ENCODE measurements at places on chromosomes 3 and 15.

- no peak for DNase-seq
These were observed 14.6 kb downstream of the SPINK8 start for GRCh38 chr3:48318713-48319468.

GRCh38 chr3:56424885-56425284 lies 43.4 kb downstream of the ERC2 start:
- DNase-seq, result no peak

GRCh38 chr15:85974348-85974705 lies 105.3 kb upstream of the AGBL1 start:
- peak; percentile 1 for DNase-seq

- DNase-seq, result no peak
These were observed 35.8 kb downstream of the BTD start for GRCh38 chr3:15637131-15637951.

DNA sequence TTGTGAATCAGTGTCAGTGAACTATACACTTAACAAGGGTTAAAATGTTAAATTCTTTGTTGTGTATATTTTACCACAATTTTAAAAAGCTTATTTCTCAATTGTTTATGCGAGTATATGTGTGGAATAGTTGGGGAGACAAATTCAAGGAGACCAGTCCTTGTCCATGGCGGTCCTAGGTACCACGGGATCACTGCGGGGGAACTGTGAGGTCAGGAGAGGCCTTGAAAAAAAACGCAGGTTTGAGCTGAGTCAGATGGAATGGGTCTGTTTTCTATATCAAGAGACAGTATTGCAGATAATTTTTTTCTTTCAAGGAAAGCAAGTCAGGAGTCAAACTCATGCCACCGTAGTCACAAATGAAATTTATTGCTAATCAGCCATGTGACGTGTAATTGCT lies 18.5 kb downstream of the IGF1R start:
- no peak for DNase-seq

DNA sequence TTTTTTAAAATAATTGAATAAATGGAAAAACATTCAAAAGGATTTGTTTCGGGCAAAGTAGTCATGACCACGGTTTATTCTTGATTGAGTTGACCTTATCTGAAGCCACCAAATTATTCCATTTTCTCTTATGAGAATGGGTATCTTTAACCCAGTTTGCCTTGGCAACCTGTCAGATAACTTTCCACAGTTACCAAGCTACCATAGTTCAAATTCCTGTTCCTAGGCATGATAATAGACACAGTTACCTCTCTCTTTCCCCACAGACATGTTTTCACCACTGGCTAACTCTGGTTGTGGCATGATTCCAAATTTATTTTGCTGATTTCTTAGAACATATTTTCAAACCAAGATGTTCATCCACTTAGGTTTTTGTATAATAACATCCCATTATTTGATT lies 84.9 kb downstream of the NECTIN3 start:
- peak; percentile 6 for DNase-seq

GRCh38 chr15:99427210-99427609 lies 138.6 kb upstream of the MEF2A start:
- DNase-seq, result no peak

DNA sequence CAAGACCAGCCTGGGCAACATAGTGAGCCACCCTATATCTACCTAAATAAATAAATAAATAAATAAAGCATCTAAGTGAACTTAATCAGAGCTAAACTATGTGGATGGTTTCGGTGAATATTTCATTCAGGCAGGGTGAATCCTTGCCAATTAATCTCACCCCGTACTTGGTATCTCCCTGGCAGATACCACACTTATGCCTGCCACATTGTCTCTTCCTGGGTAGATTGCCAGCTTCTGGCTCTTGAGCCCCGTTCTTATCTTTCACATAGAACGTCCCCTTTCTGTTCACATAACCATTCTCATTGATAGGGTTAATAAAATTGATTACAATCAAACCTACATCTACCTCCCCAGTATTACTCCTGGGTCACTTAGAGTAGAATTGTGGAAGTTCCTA lies 7.0 kb downstream of the SNAP23 start:
- DNase-seq, result no peak

DNA sequence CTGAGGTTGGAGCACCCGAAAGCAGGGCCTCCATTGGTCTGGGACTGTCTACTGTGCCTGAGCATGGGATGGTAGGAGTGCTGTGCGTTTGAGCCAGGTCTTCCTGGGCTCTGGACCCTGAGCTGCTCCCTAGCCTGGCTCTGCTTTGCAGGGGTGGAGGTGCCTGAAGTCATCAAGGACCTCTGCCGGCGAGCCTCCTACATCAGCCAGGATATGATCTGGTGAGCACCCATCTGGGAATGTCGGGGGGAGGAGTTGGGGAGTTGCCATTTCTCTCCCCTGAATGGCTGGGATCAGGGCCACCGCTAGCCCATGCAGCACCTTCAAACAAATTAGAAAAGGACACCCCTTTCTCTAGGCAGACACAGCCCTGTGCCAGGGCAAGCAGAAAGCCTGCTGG lies 20.7 kb downstream of the DUOX1 start:
- DNase-seq, result no peak

- DNase-seq, result no peak
These were observed 63.5 kb downstream of the BFSP2 start for GRCh38 chr3:133463347-133463860.

GRCh38 chr3:157782236-157782635 lies 279.0 kb upstream of the VEPH1 start:
- DNase-seq, result no peak

GRCh38 chr3:182083112-182083511 lies 371.4 kb downstream of the SOX2 start:
- DNase-seq, result peak; percentile 25

GRCh38 chr3:50551054-50551659 lies 16.4 kb downstream of the C3orf18 start:
- no peak for DNase-seq

DNA sequence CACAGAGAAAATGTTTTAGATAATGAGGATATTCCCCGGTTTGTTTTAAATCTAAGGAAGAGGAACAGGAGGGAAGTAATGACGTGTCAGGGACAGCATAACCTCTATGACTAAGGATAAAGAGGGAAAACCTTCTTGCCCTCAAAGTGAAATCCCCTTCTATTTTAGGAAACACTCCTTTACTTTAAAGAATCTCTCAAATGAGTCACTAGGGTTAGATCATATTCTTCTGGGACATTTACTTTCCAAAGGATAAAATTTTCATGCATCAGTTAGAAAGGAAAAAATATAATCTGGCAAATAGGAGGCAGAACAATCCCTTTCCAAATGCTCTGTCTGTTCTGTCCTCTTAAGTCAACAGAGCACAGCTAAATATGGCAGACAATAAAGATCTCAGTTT lies 43.2 kb upstream of the UBE2E2 start:
- DNase-seq, result peak; percentile 22

- peak; percentile 10 for DNase-seq
These were observed 96.7 kb upstream of the KCNMB2 start for GRCh38 chr3:178439504-178439903.

DNA sequence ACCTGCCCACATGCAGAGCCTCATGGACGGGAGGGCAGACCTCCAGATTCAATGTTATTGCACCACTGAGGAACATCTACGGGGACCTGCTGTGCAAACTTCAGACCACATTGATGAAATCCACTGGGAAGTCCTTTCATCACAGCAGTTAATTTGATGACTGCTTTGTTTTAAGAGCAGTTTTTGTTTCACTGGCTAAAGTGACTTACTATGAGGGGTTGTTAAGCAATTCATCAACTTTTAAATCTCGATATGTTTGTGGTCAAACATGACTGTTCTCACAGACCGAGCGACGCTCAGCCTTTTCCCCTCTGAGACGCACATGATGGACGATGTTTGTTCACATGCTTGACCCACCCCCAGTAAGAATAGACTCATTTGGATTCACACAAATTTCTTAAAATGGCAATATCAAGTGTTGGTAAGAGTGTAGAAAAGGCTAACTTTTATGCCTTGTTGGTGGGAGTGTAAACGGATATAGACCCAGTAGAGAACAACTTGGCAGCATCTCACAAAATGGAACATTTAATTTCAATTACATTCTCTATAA lies 35.9 kb upstream of the IREB2 start:
- DNase-seq, result no peak

DNA sequence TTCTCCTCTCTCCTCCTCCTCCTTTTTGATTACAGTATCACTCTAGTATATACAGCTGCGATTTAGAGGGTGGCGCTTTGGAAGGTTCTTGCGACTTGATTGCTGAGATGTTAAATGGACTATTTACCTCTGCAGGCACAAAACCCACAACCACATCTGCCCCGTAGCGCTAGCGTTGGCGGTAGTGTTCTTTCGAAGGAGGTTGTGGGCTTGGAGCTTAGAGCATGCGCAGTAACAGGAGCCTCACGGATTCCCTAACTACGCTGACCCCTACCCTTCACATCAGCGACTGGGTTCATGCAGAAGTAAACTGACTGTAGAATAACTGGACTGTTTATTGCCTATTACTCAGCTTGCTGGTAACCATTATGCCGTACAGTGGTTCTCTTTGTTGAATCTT lies 58.0 kb downstream of the CGGBP1 start:
- DNase-seq, result peak; percentile 11

- DNase-seq, result no peak
These were observed 197.8 kb downstream of the EBLN2 start for GRCh38 chr3:73259291-73259690.

- no peak for DNase-seq
These were observed 12.9 kb downstream of the WNT5A start for GRCh38 chr3:55474213-55474632.

GRCh38 chr3:109903100-109903499 lies 565.8 kb upstream of the DPPA4 start:
- DNase-seq, result no peak

GRCh38 chr3:195888311-195888761 lies 20.0 kb downstream of the TNK2 start:
- DNase-seq, result no peak

DNA sequence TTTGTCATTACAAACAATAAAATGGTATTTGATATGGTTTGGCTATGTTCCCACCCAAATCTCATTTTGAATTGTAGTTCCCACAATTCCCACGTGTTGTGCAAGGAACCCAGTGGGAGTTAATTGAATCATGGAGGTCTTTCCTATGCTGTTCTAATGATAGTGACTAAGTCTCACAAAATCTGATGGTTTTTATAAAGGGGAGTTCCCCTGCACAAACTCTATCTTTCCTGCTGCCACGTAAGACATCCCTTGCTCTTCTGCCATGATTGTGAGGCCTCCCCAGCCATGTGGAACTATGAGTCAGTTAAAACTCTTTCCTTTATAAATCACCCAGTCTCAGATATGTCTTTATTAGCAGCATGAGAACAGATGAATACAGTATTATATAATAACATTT lies 15.4 kb upstream of the AADAC start:
- no peak for DNase-seq

DNA sequence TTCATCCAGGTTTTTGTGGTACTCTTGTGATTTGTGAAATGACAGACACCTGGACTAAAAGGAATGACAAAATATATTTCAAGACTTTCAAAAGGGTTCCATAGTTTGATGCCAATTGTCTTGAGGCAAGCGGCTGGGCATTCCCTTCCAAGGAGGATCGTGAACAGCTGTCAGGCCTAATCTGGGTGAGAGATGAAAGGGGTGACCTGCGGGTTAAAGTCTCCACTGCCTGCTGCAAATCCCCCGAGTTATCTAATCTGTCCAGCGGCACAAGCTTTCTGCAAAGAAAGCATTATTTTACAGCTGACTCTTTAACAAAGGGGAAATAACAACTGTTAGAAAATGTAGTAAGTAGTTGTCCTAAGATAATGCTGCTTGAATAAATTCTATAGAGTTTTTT lies 128.7 kb upstream of the MB21D2 start:
- no peak for DNase-seq

DNA sequence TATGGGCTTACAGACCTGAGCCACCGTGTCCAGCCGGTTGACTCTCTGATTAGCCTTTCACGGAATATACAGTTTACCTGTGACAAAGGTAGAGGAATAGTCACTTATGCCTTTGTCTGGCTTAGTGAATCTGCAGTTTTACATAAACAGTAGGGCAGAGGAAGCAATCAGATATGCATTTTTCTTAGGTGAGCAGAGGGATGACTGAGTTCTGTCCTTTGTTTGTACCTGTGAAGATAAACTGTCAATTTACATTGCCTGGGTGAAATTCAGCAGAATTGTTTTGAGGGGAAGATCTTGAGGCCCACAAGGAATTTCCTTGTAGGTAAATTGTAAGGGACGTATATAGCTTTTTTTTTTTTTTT lies 10.8 kb downstream of the EDEM1 start:
- DNase-seq, result no peak

- no peak for DNase-seq
These were observed 34.1 kb downstream of the CEP19 start for GRCh38 chr3:196677931-196678330.

DNA sequence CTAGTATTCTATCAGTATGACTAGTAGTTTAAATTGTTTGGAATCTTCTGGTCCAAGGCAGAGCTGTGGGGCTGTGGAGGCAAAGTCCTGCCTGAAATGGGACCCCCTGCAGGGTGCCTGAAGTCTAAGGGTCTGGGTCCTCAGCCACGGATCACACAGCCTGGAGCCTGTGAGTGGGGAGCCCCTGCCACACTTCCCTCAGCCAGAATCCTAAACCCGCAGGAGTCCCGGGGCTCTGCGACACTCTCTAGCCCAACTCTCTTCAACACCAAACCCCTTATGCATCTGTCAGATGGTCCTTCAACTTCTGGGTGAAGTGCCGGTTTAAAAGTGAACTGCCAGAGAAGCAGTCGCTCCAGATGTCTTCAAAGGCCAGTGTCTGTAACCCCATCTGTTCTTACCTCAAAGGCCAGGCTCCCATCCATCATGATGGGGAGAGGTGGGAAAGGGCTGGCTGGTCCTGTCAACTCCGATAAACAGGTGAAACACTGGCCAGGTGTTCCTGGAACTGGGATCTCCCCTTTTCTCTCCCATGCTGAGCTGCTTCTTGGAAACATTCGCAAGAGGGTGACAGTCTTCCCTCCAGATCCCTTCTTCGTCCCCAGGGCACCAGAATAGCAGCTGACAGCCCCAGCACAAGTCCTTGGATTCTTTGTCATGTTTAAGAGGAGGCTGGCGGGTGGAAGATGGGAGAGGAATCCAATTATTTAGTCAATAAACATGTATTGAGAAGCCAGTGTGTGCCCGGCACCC lies 45.6 kb downstream of the CPN2 start:
- DNase-seq, result no peak

DNA sequence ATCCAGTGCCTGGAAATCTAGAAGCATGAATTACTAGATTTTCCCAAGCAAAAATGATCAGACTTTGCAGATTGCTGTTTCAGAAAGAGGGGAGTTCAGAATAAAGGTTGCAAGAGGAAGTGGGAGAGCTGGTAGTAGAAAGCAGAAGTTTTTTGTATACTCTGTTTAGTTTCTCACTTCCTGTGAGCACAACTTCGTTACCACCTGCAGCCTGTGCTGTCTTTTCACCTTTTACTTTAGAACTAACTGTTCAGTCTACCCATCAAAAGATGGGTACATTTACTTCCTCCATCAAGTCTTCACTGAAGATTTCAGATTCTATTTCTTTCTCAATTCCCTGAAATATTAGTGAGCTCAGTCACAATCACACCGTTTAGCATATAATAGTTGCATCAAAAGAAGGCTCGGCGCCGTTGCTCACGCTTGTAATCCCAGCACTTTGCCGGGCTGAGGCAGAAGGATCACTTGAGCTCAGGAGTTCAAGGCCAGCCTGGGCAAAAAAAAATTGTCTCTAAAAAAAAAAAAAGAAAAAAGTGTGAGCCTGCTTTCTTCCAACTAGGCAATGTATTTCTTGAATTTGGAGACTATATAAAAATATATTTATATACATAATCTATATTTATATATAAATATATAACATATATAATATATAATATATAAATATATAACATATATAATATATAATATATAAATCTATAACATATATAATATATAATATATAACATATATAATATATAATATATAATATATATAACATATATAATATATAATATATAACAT lies 1.8 kb upstream of the CEP97 start:
- DNase-seq, result no peak

All from trophoblast cell (in vitro differentiated cells and primary cell).